ENCODE measurements at places on chromosomes 11 and 22.

DNA sequence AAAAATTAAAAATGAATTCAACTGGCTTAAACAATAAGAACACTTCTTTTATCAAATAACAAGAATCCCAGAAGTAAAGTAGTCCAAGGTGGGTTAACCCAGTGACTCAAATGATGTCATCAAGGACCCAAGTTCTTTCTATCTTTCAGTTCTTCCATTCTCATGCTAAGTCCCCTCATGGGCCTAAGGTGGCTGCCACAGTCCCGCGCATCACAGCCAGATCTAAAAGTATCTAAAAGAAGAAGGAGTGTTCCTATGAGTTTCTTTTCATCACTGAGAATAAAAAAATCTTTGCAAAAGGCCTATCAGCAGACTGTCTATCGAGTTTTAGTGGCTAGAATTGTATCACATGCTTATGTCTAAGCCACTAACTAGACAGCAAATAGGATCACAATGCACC, 37.2 kb upstream of the LDLRAD3 start:
- no peak for DNase-seq

DNA sequence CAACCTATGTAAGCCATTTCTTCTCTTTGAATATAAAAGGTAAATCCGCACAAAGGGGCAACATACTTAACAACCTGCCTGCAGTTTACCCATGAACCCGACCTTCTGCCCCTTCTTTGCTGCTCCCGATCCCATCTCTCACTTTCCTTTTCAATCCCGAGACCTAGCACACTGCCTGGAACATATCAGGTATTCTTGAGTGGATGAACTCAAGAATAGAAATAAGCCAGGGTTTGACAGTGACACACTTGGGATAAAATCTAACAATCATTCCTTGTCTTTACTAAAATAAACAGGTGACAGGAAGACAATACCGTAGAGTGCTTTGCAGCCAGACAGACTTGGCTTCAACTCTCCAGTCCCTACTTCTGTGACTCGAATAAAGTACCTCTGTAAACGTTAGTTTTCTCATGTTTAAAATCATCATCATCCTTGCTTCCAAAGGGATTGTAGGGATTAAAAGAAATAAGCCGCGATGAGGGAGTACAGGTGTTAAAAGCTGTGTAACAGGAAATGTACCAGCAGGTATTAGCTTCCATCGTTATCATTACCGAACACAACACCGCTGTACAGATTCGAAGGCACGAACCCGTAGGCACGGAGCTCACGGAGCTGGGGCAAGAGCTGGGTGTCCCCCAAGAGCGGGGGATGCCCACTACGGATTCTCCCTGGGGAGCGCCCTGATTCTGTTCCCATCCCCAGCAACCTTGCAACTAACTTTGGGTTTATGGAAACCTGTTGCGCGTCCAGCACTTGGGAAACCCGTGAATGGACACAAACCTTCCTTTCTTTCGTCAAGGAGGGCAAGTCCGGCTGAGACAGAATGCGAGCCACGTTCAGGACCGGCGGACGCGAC, 720 bp downstream of the UFD1 start:
- DNase-seq = no peak

GRCh38 chr11:122197066-122197987, 81.3 kb upstream of the BLID start:
- DNase-seq = no peak

DNA sequence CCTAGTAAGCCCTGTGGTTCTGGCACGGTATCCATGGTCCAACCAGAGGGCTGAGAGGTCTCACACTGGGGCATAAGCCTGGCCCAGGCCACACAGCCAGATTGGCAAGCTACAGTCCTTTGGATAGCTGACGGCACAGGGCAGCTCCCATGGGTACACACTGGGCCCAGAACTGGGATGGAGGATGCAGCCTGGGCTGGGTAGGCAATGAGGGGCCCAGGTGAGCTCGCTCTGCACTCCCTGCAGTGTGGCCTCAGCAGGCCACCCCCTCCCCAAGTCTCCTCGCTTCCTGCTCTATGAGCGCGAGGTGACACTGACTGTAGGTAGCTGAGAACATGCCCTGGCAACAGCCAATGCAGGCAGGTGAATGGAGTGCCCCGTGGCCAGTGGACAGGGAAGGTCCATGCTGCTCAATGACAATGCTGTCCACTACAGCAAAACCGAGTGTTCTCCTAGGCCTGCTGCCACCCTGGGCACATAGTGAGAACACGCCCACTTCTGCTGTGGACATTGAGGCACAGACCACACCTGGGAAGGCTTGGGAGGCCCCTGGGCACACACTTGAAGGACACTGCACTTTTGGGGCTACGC, 3.8 kb downstream of the ARVCF start:
- no peak for DNase-seq

DNA sequence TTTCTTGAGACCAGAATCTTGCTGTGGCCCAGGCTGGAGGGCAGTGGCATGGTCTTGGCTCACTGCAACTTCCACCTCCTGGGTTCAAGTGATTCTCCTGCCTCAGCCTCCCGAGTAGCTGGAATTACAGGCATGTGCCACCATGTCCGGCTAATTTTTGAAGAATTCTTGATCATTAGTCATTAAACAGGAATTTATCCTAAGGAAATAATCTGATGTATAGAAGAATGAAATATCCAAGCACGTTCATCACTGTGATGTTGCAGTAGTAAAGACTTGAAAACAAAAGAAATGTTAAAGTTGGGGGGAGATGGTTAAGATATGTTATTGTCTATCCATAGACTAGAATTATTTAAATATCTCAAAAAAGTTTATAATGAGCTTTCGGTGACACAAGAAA, 23.6 kb downstream of the CBL start:
- DNase-seq = no peak

GRCh38 chr11:45339729-45340519, 53.8 kb upstream of the SYT13 start:
- DNase-seq = peak; percentile 81

- DNase-seq = no peak
Measured at GRCh38 chr11:16925561-16926065, 88.6 kb downstream of the PLEKHA7 start.

- no peak for DNase-seq
Measured at GRCh38 chr11:46364056-46364455, 16.8 kb downstream of the DGKZ start.

DNA sequence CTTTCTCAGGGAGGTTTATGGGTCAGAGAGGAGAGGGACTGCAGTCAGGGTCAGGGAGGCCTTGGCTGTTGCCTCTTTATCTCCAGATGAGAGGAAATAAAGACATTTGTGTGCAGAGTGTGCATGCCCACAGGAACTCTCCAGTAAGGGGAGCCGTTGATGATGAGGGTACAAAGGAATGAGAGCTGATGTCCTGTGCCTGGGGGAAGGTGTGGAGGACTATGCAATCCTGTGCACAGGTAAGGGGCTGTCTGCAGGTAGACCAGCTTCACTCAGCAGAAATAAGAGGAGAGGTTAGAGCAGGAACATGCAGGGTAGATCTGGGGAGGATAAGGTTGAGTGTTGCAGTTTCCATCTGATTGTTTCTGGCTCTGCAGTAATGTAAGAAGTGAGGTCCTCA, 132.6 kb downstream of the NTM start:
- DNase-seq = no peak

- DNase-seq = no peak
Measured at GRCh38 chr11:78453140-78453935, 35.7 kb upstream of the GAB2 start.

DNA sequence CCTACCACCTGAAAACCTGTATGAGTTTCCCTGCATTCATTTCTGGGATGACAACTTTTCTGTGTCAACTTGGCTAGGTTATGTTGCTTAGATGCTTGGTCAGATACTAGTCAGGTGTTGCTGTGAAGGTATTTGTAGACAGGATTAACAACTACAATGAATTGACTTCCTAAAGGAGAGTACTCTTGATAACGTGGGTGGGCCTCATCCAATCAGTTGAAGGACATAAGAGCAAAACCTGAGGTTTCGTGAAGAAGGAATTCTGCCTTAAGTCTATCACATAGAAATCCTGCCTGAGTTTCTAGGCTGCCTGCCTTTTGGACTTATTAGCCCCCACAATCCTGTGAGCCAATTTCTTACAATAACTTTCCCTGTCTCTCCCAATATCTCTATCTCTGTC, 81.2 kb upstream of the TBCEL start:
- no peak for DNase-seq

- DNase-seq = no peak
Measured at GRCh38 chr11:91981995-91982394, 242.6 kb upstream of the FAT3 start.

- no peak for DNase-seq
Measured at GRCh38 chr11:36411202-36411640, 98.9 kb downstream of the TRAF6 start.

DNA sequence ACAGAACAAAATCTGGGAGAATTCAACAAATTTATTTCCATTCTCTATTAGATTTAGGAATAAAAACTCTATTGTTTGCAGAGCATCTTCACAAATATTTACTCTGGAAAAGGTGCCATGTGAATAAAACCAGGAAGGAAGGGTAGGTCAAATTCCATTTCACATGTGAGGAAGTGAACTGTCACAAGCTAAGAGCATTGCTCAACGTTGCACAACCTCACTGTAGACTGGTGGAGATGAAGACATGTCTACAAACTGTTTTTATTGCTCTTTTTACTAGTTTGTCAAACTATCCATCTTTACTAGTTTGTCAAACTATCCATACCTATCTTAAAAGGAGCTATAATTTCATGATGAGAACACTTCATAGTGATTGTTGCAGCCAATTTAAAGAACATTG, 236.4 kb downstream of the CNTN5 start:
- DNase-seq = no peak

DNA sequence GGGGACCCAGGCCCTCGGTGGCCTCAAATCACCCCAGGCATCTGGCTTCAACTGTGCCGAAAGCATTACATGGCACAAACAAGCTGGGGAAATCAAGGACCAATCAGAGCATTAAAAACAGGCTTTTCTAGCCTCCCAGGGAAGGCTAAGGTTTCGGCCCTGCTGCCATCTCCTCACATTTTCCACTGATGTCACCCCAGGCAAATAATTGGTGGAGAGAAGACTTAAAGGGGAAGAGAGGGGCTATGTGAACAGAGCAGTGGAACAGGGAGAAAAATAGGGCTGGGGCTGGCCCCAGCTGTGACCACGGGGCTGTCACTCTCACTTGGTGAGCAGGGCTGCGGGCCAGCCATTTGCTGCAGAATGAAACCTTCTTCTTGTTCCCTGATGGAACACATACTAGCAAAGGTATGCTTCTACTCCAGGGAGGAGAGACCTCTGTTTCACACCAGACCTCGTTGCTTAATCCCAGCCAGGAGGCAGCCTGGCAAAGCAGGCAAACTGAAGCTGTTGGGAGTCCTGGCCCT, 581.3 kb downstream of the SOX6 start:
- DNase-seq = no peak

DNA sequence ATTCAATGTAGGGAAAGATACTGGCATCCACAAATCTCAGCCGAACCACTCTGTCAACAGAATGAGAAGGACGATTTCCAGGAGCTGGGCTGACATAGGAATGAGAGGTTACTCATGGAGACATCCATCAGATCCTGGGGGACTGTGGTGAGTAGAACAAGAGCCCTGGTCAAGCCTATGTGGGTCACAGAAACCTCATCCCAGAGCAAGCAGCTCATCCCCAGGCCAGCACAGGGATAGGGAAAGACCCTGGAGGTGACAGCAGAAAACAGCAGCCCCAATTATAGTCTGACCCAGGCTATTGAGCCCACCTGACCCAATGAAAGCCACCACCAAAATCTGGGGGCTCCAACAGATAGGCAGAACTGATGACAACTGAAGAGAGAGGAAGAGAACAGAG, 128.0 kb upstream of the SERPIND1 start:
- DNase-seq = no peak

- DNase-seq = no peak
Measured at GRCh38 chr22:42630901-42631602, 9.3 kb downstream of the ATP5MGL start.

DNA sequence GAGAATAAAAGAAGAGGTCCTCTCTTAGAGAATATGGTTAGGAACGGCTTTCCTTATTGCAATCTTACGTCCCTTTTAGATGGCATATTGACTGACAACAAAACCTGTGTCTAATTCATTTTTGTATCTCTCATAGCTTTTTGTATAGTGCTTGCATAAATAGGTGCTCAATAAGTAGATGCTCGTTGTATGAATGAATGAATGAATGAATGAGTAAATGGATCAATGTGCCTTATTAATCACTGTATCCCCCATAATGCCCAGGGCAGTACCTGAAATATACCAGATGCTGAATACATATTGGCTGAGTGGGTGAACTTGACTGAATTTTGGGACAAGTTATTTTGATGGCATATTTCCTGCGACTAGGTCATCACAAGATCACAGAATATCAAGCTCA, 97.9 kb downstream of the SERGEF start:
- DNase-seq = no peak

GRCh38 chr11:22461626-22462025, 123.4 kb downstream of the SLC17A6 start:
- no peak for DNase-seq

GRCh38 chr11:72766152-72766902, 14.1 kb upstream of the ARAP1 start:
- DNase-seq = no peak

GRCh38 chr22:50486561-50487289, at the start of gene MIOX:
MIOX (plus strand) TSS chr22:50486859; CDS start chr22:50486898, 39 bp downstream.
- DNase-seq = no peak

DNA sequence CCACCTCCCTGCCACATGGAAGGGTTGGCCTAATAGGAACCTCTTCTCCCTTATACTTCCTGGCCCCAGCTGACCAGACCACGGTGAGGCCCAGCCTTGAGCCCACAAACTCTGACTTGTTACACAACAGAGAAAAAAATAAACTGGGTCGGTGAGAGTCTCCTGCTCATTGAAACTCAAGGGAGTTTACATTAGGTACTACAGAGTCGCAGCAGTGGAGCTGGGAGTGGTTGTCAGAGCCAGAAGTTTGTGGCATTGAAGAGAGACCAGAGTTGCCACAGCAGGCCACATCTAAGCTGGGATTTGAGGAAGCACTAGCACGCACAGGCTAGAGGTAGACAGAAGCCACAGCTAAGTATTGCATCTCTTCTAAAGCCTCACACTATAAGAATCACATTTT, 296.2 kb downstream of the DDX10 start:
- DNase-seq = no peak

GRCh38 chr11:60756307-60757032, at the start of gene MS4A15:
MS4A15 (plus strand) TSS chr11:60756867; CDS start chr11:60763734, 6,867 bp downstream.
- no peak for DNase-seq

DNA sequence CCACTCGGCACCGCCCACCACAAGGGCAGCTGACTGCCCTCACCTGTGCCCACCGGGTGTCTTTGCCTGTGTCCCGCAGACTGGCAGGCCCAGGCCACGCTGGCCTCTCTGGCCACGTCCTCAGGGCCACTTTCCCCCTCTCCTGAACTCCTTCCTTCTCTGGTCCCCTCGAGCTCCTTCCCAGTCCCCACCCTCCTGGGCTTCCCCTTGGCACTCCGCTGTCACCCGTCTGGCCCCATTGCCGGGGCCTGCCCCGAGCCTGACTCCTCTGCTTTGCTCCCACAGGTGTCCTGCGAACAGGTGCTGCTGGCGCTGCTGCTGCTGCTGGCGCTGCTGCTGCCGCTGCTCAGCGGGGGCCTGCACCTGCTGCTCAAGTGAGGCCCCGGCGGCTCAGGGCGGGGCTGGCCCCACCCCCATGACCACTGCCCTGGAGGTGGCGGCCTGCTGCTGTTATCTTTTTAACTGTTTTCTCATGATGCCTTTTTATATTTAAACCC, 14.2 kb downstream of the MCAT start:
- no peak for DNase-seq

Measured in amygdala (tissue), 56 donors.